ENCODE measurements at places on chromosomes 2 and 18. TPM values are rescaled to one million over a fixed set of nuclear protein-coding genes. Genes with fewer than 3 reads are reported as not detected.

The HOXD9 gene
- total RNA-seq, result 16.8 TPM

The CFAP65 gene
- total RNA-seq, result not detected

The AQP12B gene
- total RNA-seq, result not detected

The CDH19 gene
- total RNA-seq, result under 0.01 TPM

The MBOAT2 gene
- 4.5 TPM for total RNA-seq

The TMEM17 gene
- total RNA-seq, result 1.3 TPM

The ASXL2 gene
- 7.2 TPM for total RNA-seq

The DYNAP gene
- not detected for total RNA-seq

The SOX11 gene
- total RNA-seq, result not detected

The LCT gene
- total RNA-seq, result not detected

The OSR1 gene
- total RNA-seq, result 0.39 TPM

The FAM161A gene
- total RNA-seq, result 0.76 TPM

The SPP2 gene
- total RNA-seq, result not detected

The TMEM200C gene
- total RNA-seq, result under 0.01 TPM

The DTNA gene
- 1.9 TPM for total RNA-seq

The POTEI gene
- total RNA-seq, result 0.26 TPM

The PER2 gene
- total RNA-seq, result 1.7 TPM

The PID1 gene
- 0.25 TPM for total RNA-seq

The ASTL gene
- total RNA-seq, result not detected

The SERPINB3 gene
- total RNA-seq, result not detected

The INPP5D gene
- 29.4 TPM for total RNA-seq

The OR6B2 gene
- not detected for total RNA-seq

The PDE1A gene
- total RNA-seq, result 10.5 TPM

The ZNF532 gene
- total RNA-seq, result 33.1 TPM

The INPP1 gene
- 14.2 TPM for total RNA-seq

The NETO1 gene
- not detected for total RNA-seq

Data from dermis microvascular lymphatic vessel endothelial cell (primary cell).